ENCODE measurements at places on chromosomes 12 and 14. TPM values are rescaled to one million over a fixed set of nuclear protein-coding genes. Genes with fewer than 3 reads are reported as not detected.

CFAP73 gene
- 1.2 TPM for polyA plus RNA-seq

SERPINA12 gene
- not detected for polyA plus RNA-seq

INHBC gene
- 2.1 TPM for polyA plus RNA-seq

CRIP1 gene
- polyA plus RNA-seq, result 154 TPM

MGAT4C gene
- 11.3 TPM for polyA plus RNA-seq

VAMP1 gene
- polyA plus RNA-seq, result 12.7 TPM

RAD52 gene
- 17.2 TPM for polyA plus RNA-seq
